ENCODE measurements at places on chromosomes 6 and 20. TPM values are rescaled to one million over a fixed set of nuclear protein-coding genes. Genes with fewer than 3 reads are reported as not detected.

Gene SAMD3
- 1.5 TPM for total RNA-seq

Gene NFYA
- total RNA-seq = 25.0 TPM

Gene MYB
- 29.9 TPM for total RNA-seq

Gene ID4
- total RNA-seq = not detected

Gene CEP162
- total RNA-seq = 7.8 TPM

Gene INSM1
- total RNA-seq = 2.8 TPM

Gene CCND3
- 332 TPM for total RNA-seq

Gene SCUBE3
- not detected for total RNA-seq

Gene LAMA2
- total RNA-seq = 0.40 TPM

Gene SLC22A2
- total RNA-seq = not detected

Gene PSORS1C1
- total RNA-seq = not detected

Gene SYTL3
- total RNA-seq = 118 TPM

Gene C6orf58
- not detected for total RNA-seq

Gene TPBG
- total RNA-seq = 0.43 TPM

Gene MYBL2
- 41.4 TPM for total RNA-seq

Gene B3GAT2
- total RNA-seq = not detected

Gene ARFGEF3
- total RNA-seq = 8.0 TPM

Gene NOTCH4
- total RNA-seq = 2.3 TPM

Gene FNDC1
- total RNA-seq = not detected

Gene EFHC1
- total RNA-seq = 3.1 TPM

Gene NEDD9
- 36.9 TPM for total RNA-seq

Gene GNAS
- total RNA-seq = 688 TPM

Gene NNAT
- total RNA-seq = not detected

Gene RAET1L
- not detected for total RNA-seq

Gene OPRM1
- total RNA-seq = not detected

Gene SLC26A8
- not detected for total RNA-seq

Gene SFTA2
- total RNA-seq = not detected

Gene DEK
- 132 TPM for total RNA-seq

Measured in activated T-helper 17 cell treated with anti-CD3 and anti-CD28 coated beads, Interleukin-2, amount 50 U/mL, for 72 hours (primary cell).